ENCODE measurements at places on chromosomes 2 and 18.

GRCh38 chr2:119104414-119104813 lies 54.1 kb downstream of the C1QL2 start:
- no peak for DNase-seq

DNA sequence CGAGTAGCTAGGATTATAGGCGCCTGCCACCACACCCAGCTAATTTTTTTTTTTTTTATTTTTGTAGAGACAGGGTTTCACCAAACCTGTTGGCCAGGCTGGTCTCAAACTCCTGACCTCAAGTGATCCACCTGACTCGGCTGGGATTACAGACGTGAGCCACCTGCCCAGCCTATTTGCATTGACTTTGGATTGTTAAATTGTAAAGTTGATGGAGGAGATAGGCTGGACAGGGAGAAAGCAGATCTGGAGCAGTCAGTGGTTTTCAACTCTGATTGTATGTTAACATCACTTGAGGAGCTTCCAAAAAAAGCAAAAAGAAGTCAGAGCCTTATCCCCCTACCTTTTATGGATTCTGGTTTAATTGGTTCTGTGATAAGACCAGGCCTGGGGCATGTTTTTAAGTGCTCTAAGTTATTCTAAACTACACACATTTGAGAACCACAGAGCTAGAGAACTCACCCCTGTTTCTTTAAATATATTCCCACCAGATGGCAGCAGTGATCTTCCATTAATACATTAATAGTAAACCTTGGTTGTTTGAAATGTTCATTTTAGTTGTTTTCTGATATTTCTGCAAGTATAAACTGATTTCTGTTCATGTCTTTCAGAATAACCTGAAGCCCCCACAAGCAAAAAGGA lies 7.5 kb downstream of the C2orf49 start:
- DNase-seq = no peak

- DNase-seq = no peak
Observed at GRCh38 chr18:5393779-5394178, 98.3 kb upstream of the ZBTB14 start.

DNA sequence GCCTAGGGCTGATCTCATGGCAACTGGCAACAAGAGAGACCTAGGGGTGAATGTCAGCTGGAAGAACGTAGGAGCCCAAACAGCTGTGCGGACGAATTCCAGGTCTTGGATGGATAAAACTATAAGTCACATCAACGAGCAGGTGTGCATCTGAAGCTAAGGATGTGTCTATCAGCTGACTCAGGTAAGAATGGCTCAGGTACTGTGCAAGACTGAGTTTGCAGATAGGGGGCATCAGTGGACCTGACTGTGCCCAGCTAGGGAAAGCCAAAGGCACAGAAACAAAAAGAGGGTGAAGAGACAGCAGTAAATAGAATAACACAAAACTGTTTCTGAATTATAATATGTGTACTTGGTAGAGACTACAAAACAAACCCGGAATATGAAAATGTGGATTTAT lies 357.3 kb downstream of the ZEB2 start:
- DNase-seq = peak; percentile 10

DNA sequence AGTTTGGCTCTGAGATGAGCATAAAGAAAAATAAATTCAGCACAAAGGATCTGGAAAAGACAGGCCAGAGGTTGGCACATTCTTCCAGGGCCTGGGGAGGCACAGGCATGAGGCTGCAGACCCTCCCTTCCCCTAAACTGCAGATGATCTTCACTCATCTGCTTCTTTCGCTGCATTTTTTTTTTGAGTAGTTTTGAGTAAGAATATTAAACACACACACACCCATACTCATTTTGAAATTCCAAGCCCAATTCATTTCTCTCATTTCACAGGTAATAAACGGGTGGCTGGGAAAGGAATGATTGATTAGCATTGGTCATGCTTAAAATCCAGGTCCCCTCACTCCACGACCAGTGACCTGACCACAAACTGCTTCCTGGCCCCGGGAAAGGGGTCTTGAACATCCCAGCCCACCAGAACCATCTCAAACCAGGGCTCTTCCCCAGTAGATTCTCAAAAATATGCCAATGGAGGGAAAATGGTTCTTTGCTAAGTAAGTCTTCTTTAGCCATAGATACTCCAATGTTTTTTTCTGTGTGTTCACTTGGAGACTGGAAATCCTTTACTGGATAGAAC lies 219.6 kb downstream of the ANAPC1 start:
- DNase-seq = no peak

GRCh38 chr18:35889677-35890076 lies 82.8 kb upstream of the RMP24 start:
- DNase-seq = no peak

GRCh38 chr2:201654616-201655384 lies 11.5 kb upstream of the TMEM237 start:
- DNase-seq = no peak

- no peak for DNase-seq
Observed at GRCh38 chr2:187614756-187615155, 60.5 kb upstream of the TFPI start.

GRCh38 chr2:29079887-29080286 lies 5.6 kb upstream of the PCARE start:
- DNase-seq = no peak

GRCh38 chr2:18123211-18123570 lies 244.7 kb downstream of the KCNS3 start:
- no peak for DNase-seq

GRCh38 chr2:76721226-76721625 lies 801.0 kb downstream of the LRRTM4 start:
- no peak for DNase-seq

DNA sequence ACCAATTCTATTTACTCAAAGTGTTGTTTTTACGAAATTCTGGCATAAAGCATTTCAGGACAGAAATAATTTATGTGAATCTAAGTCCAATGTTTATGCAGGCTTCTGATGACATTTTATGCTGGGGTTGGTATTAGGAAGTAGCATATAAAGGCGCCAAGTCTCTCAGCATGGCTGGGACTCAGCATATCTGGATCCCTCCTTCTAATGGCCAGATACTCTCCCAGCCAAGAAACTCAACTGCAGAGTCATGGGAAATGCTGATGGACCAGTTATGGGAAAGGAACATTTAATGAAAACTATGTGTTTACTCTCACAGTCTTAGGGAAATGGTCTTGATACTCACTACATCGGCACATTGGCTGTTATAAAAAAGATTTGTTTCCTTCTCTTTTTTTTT lies 392.2 kb downstream of the ARHGAP15 start:
- DNase-seq = no peak

DNA sequence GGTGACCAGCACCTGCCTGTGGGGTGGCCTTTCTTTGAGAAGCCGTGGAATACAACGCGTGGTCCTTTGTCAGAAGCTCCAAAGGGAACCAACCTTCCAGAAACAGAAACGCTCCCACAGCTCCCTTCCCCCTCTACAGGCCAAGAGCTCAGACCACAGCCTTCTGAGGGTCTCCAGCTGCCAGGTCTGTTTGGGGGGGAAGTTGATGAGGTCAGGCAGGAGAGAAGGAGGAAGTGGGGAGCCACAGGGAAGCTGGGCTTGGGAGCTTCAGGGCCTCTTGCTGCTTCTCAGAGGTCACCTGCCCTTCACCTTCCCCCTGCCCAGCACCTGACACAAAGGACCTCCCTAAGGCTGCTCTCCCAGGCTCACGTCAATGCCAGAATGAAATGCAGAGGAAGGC lies 287.7 kb upstream of the ID2 start:
- no peak for DNase-seq

- no peak for DNase-seq
Observed at GRCh38 chr18:8984131-8984721, 118.3 kb upstream of the NDUFV2 start.

- no peak for DNase-seq
Observed at GRCh38 chr2:118294063-118294462, 205.8 kb downstream of the INSIG2 start.

DNA sequence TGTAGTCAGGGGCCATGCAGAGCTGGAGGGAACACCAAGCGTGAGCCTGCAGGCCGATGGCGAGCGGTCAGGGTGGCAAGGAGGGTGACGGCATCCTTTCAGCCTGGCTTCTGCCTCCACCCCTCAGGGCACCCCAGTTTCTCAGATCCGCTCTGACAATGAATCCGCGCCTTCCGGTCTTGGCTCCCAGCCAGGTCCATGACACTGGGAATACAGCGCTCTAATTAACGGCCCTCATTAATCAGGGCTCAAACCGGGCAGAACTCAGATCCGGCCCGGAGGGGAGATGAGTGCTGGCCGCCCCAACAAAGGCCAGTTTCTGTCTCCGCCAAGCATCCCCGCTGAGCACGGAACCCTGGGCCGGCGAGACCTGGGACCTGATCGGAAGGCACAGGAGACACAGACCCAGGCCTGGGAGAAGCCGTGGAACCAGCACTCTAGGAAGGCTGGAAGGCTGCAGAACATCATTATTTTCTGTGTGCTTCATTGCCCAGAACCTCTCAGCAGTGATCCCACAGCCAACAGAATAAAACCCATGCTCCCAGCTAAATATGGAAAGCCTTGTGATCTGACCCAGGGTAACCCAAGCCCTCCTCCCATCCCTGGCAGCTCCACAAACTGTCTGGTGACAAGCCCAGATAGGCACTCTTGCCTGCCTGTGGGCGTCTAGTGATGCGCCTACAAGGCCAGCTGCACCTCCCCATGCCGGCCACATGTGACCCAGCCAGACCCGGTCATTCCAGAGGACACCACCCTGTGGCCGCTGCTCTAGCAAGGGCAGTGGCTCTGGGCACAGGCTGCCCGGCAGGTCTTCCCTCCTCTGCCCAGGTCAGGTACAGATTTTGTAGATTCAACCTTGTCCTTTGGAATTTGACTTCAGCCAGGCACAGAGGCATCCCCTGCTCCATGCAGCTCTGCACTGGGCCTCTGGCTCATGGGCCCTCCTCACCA lies 438.7 kb upstream of the MYT1L start:
- no peak for DNase-seq

DNA sequence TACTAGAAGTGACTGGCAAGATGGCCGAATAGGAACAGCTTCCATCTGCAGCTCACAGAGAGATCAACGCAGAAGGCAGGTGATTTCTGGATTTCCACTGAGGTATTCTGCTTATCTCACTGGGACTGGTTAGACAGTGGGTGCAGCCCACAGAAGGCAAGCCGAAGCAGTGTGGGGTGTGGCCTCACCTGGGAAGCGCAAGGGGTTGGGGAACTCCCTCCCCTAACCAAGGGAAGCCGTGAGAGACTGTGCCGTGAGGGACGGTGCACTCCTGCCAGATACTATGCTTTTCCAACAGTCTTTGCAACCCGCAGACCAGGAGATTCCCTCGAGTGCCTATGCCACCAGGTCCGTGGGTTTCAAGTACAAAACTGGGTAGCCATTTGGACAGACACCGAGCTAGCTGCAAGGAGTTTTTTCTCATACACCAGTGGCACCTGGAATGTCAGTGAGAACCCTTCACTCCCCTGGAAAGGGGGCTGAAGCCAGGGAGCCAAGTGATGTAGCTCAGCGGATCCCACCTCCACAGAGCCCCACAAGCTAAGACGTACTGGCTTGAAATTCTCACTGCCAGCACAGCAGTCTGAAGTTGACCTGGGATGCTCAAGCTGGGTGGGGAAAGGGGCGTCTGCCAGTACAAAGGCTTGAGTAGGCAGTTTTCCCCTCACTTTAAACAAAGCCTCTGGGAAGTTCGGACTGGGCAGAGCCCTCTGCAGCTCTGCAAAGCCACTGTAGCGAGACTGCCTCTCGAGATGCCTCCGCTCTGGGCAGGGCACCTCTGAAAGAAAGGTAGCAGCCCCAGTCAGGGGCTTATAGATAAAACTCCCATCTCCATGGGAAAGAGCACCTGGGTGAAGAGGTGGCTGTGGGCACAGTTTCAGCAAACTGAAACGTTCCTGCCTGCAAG lies 40.1 kb downstream of the PLEK start:
- DNase-seq = no peak

DNA sequence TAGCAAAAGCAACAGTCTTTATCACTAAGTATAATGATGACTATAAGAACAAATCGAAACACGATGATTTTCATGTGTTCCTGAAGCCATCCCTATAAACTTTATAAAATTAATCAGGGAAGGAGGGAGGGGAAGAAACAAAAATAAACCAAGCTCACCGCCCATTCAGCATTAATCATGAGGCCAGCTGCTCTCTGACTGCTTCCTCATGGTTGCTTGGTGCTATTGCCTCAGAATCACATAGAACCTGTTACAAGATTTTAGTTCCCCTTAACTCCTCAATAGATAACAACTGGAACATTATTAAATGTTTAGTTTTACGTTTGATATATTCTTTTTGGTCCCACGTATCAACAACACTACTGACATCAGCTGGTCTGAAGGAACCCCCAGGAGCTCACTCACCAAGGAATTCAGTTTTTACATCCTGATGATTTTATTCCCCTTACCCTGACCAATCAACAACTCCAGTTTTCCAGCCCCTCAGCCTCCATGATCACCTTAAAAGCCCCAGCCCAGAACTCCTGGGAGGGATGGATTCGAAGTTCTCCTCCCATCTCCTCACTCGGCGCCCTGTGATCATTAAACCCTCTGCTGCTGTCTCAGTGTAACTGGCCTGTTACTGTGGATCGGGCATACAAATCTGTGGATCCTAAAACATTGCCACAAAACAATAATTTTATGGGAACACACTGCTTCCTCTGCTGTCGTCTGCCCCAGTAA lies 10.6 kb upstream of the HNRNPLL start:
- DNase-seq = no peak

DNA sequence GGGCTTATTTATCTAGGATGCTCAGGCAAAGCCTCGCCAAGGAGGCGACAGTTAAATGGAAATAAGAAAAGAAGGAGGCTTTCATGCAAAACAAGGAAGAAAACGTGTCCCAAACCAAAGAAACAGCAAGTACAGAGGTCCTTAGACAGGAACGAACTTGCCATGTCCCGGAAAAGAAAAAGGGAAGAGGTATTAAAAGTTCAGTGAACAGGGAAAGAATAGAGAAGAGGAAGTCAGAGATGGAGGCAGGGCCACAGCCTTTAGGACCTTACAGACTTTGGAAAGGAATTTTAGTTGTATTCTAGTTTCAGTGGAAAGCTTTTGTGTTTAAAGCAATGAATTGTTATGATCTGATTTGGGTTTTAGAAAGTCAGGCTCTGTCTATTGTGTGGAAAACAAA lies 22.1 kb downstream of the IKZF2 start:
- no peak for DNase-seq

DNA sequence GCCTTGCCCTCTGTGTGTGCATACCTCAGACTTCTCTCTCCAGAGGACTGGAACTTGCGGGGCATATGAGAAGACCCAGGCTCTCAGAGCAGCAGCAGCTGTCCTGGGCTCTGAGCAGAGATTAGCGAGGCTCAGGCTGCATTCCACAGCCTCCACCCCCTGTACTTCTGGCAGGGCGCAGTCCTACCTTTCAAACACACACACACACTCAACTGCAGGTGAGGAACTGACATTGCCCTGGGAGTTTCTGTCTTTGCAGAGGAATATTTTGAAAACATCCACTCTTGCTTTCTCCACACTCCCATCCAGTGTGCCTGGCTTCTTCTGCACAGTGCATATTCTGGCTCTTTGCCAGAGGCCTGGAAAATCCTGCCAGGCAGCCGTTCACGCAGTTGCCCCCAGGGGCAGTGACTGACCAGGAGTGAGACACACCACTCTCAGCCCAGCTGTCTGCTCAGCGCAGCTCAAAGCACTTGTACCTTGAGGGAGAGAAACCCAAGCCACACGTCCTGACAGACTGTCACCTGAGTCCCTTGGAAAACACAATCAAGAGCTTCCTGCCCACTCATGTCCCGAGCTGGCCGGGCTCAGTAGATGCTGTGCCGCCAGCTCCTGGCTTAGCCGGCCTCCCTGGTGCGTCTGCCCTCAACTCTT lies 460.8 kb downstream of the RNF144A start:
- DNase-seq = no peak
